ENCODE measurements at places on chromosomes 3 and 15.

- ATAC-seq, result no peak
Measured at GRCh38 chr3:35670408-35670965, 31.2 kb downstream of the ARPP21 start.

GRCh38 chr3:189316296-189317019 lies 144.7 kb downstream of the TPRG1 start:
- no peak for ATAC-seq

DNA sequence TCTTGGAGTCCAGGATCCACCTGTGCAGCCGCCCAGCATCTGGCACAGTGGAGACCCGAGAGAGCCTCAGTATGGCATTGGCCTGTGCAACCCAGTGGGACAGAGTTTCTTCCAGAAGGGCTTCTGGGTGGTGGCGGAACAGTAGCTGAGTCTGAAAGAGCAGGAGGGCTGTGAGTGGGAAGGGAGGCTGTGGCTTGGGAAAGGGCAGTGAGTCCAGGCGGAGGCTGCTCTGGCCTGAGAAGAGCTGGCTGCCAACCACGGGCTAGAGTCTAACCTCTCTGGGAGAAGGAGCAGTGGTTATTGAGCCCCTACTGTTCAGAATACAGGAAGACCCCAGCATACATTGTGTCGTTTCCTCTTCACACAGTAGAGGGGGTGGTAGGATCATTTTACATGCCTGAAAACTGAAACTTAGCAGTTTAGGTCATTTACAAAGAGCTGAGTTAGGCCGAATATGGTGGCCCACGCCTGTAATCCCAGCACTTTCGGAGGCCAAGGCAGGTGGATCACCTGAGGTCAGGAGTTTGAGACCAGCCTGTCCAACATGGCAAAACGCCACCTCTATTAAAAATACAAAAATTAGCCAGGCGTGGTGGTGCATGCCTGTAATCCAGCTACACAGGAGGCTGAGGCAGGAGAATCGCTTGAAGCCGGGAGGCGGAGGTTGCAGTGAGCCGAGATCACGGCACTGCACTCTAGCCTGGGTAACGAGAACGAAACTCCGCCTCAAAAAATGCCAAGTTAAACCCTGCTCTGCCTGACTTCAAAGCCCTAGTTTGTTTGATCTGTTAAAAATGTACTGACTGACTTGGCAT lies 3.2 kb downstream of the AEN start:
- ATAC-seq, result peak; percentile 12

GRCh38 chr3:140545197-140545596 lies 132.7 kb upstream of the TRIM42 start:
- no peak for ATAC-seq

- ATAC-seq, result no peak
Measured at GRCh38 chr3:194944526-194944925, 258.8 kb downstream of the FAM43A start.
